Globus pallidus (tissue), 1 donor: ENCODE measurements at places on chromosomes 1 and 21.

DNA sequence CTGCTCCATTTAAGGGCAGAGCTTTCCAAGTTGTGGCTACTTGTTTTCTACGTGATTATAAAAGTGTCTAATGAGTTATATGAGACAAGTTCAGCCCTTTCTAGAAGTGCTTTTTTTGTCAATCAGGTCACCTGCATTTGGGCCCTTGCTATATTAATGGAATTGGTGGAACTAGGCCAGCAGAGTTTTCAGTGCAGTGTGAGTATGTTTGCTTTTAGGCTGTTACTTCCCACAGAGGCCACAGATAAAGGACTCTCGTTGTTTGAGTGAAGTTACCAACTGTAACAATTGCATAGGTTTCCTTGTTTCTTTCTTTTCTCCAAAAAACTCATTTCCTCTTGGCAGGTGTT is 10.9 kb downstream of the SMAP2 start:
- DNase-seq: no peak

DNA sequence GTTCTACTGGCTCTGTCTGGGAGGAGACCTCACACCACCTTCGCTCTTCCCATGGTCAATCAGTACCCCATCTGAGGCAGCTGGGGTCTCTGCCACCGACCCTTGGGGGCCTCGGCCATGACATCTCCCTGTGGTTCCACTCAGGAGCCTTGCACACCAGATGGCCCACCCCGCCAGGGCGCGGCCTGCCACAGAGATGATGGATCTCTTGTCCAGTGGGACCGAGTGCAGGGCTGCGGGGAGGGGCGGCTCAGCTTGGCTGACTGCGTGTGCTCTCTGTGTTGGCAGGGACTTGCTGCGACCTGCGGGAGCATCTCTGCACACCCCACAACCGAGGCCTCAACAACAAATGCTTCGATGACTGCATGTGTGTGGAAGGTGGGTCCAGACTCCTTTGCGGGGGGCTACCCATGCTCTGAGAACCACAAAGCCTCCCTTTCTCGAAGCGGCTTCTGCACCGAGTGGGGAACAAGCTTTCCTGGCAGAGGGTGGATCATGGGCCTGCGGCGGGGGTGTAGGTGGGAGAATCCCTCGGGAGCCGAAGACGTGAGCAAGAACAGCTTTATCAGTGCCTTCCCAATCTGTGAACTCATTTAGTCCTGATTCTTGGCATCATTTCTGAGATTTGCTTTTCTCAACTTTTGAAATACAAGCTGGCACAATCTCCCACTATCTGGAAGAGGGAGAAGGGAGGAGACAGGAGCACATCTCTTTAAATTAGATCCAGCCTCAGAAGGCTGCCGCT is 20.9 kb upstream of the AGTRAP start:
- DNase-seq: no peak

DNA sequence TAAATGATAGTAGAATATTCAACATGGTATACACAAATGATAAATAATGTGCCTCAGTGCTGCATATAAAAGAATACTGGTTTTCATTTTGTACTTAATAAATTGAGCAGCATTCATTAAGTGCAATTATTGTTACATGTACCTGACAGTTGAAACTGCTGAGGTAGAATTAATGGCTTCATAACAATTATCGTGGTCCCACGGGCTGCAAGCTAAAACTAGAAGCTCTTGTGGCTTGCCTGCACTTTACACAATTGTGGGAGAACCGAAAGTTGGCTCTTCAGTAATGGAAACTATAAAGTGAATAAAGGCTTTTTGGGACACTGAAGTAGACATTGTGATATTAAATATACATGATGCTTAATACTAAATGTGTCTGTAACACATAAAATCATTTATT is 23.2 kb downstream of the INSL5 start:
- DNase-seq: no peak

DNA sequence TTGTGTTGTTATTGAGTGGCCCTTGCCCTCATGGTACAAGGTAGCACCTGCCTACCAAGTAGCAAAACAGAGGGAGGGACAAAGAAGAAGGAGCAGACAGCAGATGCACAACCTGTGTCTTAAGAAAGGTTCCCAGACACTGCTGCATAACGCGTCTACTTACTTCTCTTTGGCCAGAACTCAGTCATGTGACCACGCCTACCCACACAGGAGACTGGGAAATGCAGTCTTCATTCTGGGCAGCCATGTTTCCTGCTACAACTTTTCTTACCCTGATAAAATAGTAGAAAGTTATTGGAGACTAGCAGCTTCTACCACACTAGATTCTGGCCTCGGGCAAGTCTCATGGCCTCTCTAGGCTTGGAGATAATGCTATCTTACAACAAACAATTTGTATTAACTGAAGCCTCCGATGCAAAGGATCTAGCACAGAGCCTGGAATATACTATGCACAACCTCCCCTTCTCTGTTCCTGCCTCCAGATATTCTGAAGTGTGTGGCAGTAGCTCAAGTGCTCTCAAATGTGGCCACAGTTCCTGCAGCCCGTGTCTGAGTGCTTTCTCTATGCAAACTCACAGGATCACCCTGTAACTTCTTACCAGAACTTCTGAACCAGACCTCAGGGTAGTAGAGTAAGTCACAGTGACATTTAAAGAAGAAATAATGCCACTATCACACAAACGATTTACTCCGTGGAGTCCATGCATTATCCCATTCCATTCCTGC is 34.1 kb upstream of the BTG2 start:
- DNase-seq: peak; percentile 63

- DNase-seq: peak; percentile 63
Observed at GRCh38 chr1:233113009-233113879, 162.8 kb downstream of the NTPCR start.

GRCh38 chr1:55262822-55263221 is 47.7 kb upstream of the USP24 start:
- DNase-seq: no peak

- DNase-seq: no peak
Observed at GRCh38 chr1:110426854-110427253, 19.4 kb upstream of the LAMTOR5 start.
